ENCODE measurements at places on chromosomes 11 and 22.

- no peak for DNase-seq
Observed at GRCh38 chr22:42299586-42300258, 29.3 kb upstream of the TCF20 start.

- DNase-seq = no peak
Observed at GRCh38 chr22:46982635-46983034, 220.2 kb downstream of the TBC1D22A start.

DNA sequence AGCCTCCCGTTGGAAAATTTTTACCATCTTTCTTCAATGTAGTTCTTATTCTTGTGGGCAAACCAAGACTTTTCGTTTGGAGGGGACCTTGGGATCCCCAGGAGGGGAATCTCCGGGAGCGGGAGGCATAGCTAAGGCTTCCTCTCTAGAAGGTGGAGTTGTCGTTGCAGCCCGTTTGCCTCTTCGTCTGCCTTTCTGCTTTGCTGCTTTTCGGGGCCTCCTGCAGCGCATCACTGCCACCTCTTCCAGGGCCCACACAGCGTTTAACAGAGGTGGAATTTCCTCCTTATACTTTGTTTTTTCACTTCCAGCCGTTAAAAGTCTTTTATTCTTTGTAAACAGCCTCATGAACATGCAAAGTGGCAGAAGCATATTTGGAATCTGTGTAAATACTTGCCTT lies 3.5 kb upstream of the IFITM3 start:
- DNase-seq = no peak

- no peak for DNase-seq
Observed at GRCh38 chr11:128424851-128425285, 162.5 kb downstream of the ETS1 start.

- no peak for DNase-seq
Observed at GRCh38 chr22:28544431-28544868, 135.2 kb downstream of the TTC28 start.

GRCh38 chr11:15093432-15093831 lies 20.0 kb downstream of the CALCB start:
- no peak for DNase-seq

All from activated naive CD8-positive, alpha-beta T cell treated with anti-CD3 and anti-CD28 coated beads, Interleukin-2, amount 50 U/mL, for 16 hours (primary cell).